Activated CD4-positive, alpha-beta T cell treated with anti-CD3 and anti-CD28 coated beads for 48 hours (primary cell): ENCODE measurements at places on chromosomes 6 and 20.

DNA sequence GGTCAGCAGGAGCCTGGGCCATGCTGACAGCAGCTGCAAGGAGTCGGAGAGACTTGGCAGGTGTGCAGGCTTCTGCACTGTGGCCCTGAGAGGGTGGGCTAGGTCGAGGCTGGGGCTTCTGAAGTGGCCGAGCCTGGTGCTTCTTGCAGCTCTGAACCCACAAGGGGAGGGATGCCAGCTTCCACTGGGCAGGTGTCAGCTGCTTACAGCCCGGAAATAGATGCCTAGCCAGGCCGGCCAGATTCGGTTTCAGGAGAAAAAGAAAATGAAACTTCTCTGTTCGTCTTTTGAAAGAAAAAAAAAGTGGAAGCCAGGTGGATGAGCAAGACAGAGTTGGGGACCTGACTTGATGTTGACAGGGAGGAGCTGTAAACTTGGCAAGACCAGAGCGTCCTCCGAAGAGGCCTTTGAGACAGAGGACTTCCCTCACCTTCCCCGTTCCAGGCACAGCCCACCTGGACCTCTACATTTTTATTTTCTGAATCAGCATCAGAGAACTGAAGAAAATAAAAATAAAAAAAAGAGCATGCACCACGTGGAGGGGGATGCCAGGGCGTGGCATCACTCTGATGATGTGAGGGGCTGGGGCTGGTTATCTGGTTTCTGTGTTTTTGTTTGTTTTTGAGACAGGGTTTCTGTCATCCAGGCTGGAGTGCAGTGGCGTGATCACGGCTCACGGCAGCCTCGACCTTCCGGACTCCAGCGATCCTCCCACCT is at the start of gene ZBP1:
Gene ZBP1 (minus strand): TSS at position 153 of the 717 bp plus-strand sequence. CDS start 131 bp downstream, at position 22.
- DNase-seq, result peak; percentile 68

DNA sequence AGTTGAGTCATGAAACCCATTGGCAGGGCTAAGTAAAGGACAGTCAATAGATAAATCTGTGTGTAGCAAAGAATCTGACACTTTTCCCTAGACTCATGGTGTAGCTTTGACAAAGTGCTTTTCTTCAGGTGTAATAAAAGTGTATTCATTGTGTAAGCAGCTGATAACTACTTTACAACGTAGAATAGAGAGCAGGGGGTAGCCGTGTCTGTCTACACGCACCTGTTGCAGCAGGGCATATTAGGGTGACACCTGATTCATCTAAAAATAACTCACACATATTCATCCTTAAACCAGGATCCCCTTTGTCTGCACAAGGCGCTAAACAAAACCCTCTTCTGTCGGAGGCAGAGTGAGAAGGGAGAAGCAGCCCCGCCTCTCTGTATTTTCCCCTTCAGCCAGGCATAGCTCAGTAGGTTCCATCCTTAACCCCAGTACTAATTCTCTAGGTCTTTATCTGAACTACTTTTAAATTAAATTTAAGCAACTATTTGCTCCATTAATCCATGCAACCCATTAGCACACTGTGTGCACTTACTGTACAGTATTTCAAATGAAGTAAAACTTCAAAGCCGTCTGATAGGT is 306.7 kb upstream of the SASH1 start:
- DNase-seq, result no peak

DNA sequence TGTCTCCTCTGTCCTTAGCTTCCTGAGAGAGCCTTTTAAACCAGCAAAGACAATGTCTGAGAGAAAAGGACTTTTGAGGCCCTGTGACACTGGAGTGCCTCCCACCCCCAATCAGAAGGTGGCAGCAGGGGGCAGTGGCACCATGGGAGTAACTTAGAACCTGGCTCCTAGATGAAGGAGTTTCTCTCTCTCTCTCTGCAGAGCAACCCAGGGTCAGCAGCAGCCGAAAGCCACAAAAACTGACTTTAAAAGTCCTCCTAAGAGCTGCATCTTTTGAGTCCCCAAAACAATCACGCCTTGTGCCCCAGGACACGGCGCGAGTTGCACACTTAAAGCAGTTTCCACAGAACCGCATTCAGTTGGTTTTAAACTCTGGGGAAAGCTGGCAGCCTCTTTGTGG is 5.3 kb upstream of the TCP11 start:
- peak; percentile 49 for DNase-seq

DNA sequence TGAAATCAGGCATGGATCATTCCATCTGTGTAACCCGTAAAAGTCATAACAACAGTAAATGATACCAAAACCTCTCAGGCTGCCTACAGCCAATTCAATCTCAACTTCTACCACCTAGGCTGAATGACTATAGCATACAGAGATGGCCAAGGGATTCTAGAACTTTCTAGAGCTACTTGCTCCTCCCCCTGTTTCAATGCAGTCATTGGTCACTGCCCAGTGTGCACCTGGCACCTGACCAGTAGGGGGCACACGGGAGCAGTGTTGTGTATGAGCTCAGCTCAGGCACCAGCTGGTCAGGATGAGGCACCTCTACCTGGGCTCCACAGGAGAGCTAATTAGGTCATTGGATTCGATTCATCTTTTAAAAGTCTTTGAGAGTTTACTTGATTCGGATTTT is 86.2 kb downstream of the PLEKHG1 start:
- DNase-seq, result peak; percentile 78

GRCh38 chr6:92577077-92577719 is 842.2 kb downstream of the EPHA7 start:
- no peak for DNase-seq

DNA sequence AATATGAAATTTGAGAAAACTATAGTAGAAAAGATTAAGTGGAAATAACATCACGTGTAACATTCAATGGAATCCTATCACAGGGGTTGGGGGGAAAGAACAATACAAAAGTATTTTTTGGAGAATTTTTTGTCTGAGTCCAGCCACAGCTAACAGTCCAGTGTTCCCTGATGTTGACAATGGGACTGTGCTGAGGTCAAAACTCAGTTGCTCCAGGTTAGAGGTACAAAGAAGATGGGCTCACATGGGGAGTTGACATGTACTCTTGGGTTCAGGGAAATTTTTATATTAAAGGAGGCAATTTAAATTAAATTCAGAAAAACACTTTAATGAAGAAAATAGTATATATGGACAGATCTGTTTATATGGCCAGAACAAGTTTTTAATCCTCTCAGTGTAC is 995 bp downstream of the MYCT1 start:
- DNase-seq, result no peak

GRCh38 chr6:16437095-16437494 is 198.7 kb downstream of the GMPR start:
- peak; percentile 31 for DNase-seq

DNA sequence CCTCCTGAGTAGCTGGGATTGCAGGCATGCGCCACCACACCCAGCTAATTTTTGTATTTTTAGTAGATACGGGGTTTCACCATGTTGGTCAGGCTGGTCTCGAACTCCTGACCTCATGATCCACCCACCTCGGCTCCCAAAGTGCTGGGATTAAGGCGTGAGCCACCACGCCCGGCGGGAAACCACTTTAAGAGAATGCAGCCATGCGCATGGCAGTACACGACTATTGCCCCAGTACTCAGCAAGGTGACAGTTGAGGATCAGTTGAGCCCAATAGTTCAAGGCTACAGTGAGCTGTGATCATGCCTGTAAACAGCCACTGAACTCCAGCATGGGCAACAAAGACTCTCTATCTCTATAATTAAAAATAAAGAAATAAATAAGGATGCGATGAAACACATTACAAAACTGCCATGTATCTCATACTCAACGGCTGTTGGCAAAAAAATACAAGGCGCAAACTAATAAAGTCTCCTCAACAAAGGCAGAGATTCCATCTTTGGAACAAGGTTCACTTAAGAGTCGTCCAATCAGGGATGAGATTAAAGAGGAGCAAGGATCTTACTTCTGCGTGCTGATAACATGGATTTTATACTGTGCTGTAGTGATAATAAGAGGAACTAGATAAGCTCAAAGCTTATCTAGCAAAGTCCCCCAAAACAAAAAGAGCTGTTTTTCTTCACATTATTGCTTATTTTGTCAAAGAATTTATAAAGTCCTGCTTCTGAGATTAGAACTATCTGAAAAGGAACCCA is 51.1 kb downstream of the STAU1 start:
- DNase-seq, result no peak

DNA sequence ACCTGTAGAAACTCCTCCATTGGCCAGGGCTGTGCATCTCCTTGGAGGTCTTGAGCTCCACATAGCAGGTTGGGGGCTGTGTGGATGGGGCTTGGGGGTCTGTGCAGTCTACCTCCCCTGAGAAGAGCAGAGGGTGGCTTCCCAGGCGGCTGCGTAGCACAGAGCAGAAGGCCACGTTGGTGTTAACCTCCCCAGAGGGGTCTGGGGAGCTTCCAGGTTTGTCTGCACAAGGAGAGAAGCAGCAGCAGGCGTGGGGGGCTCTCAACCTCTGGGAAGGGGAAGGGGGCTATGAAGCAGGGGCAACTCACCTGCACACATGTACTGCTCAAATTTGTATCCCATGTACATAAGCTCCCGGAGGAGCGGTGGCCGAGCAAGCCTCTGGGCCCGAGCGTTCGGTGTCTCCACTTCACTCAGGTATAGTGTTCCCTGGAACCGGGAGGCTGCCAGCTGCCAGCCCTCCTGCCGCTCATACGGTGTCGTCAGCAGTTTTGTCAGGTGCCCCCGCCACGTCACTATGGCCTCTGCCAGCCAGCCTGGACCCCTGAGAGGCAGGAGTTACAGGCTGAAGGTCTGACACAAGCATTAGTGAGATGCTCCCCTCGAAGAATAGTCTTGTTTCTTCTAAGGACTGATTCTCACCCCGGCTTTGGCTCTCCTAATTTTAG is 1.2 kb downstream of the DXO start:
- DNase-seq, result no peak

GRCh38 chr20:49712118-49712517 is 1.6 kb downstream of the B4GALT5 start:
- DNase-seq, result no peak

DNA sequence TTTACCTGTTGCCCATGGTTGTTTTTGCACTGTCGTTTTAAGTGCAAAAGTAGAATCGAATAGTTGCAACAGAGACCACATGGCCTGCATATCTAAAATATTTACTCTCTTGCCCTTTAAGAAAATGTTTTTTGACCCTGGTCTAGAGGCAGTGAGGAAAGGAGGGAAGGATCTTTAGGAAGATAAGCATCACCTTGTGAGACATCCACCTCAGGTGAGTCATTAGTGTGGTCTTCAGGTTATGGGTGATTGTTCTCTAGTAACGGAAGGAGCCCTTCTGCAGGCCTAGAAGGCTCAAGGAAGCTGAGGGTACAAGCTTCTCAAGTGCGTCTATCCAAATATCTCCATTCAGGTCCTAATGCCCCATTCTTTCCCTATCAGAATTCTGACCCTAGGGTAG is 6.6 kb upstream of the RAB44 start:
- no peak for DNase-seq

DNA sequence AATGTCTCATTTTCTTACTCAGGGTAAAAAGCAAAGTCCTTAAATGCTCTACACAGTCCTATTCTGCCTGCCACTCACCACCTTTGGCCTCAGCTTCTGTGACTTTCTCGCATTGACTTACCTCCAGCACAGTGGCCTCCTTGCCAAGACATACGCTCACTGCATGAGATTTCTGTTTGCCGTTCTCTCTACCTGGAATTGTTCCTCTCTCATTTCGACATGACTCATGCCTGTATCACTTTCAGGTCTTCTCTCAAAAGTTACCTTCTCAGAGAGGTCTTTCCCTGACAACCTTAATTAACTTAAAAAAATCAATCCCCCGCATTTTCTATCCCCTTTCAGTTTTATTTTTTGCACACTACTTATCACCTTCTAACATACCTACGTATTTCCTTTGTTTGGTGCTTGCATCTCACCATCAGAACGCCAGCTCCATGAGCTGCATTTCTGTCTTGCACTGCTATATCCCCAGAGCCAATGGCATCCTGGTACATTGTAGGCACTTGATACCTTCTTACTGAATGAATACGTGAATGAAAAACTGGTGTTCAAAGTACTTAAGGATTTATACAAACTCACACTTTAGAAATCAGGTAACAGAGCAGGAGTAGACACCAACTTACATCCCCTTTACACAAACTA is 24.5 kb downstream of the TENT5A start:
- DNase-seq, result peak; percentile 13

GRCh38 chr6:169794317-169795055 is 43.1 kb downstream of the ERMARD start:
- no peak for DNase-seq

DNA sequence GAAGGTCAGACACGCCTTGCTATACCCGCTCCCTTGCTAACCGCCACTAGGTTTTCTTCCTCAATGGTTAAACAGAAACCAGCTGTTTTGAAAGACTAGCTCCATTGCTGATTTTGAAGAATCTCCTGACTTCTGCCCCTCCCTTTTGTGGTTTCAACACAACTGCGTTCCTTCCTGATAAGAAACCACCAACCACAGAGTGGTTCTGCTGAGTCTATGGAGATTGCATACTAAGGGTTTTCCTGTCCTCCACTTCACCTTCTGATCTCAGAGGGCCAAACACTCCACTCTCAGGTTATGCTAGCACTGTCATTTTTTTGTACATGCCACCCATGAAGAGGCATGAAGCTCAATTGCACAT is 207.9 kb downstream of the MYLK4 start:
- DNase-seq, result peak; percentile 40

GRCh38 chr6:16757332-16757731 is 3.9 kb downstream of the ATXN1 start:
- no peak for DNase-seq

DNA sequence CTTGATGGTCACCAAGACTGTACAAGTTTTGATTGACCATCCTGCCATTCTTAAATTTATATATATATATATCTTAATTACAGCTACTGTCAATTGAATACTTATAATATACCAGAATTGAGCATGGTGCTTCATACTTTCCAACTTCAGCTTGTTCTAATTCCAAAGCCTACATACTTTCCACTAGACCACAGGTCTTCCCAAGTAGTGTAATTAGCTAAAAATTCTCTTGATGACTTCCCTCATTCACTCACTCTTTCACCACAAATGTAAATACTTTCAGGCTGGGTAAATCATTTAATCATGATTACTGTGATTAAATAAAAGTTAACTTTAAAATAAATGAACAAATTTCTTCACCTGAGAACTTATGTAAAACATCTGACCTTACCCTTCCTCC is 3.4 kb downstream of the ASF1A start:
- DNase-seq, result no peak

- peak; percentile 87 for DNase-seq
These were observed 26.6 kb downstream of the CNBD2 start for GRCh38 chr20:35994994-35995453.

DNA sequence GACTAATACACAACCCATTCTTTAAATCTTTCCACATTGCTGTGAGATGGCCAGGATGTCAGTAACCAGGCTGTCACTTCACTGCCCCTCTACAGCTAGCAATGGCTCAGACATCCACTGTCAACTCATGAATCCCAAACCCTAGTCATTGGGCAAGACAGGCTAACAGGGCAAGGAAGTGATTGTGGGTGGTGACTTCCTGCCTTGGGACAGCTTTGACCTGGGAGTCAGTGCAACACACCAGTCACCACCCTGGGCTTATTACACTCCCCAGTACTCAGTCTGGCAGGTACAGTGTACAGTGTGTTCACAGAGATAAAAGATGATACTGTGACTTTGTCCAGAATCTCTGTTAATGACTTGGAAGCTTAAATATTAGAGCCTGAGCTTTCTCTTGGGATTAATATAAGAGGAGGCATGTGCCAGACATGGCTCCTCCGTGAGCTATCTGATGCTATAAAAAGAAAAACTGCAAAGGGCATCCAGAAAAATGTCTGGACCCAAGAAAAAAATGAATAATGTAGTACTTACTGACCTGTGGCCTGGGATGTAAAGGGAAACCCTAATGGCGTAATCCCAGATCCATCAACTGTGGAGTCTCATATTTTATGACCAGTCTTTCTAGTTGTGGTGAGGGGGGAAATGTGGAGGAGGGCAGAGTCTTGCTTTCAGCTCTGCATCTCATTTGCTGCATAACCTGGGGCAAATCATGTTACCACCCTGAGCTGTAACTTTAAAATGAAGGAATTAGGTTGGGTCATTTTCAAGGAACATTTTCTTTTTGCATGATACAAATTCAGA is 244.4 kb downstream of the SLC24A3 start:
- DNase-seq, result no peak
